Right forelimb (tissue), 1 donor: ENCODE measurements at places on chromosomes 13 and 19.

DNA sequence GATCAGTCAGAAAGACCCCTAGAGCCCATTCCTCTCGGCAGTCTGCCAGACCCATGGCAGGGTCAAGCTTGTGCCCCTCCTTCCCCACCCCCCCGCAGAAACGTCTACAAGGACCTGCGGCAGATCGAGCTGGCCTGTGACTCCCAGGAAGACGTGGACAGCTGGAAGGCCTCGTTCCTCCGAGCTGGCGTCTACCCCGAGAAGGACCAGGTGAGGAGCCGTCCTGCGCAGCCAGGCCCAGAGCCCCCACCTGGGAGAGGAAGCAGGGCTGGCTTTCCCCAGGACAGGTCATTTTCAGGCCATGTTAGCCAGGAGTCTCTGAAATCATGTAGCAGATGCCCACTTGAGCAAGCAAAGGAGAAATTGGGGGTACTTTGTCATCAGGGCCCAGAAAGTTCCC is 12.3 kb downstream of the TMED1 start:
- DNase-seq = no peak

DNA sequence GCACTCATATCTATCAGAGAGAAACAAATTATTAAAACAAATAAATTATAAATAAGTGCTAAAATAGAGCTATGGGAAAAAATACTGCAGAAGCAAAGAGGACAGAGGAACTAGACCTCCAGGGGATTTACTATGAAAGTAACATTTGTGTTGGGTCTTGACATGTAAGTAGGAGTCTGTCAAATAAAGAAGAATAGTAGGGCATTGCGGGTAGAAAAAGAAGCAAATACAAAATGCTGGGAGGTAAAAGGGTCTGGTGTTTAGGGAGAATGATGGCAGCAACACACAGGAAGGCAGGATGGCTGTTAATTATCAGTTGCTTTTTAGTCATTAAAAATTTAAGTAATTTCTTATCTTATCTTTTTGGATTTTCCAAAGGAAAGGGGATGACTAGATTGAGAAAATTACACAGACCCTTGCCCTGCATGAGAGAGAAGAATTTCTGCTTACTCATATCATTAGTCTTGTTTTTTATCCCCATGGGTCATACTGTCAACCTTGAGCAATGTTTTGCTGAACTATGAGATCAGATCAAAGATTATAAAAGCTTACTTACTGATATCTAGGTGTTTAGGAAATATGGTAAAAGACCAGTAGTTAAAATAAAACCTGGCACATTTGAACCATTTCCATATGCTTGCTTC is 472.7 kb downstream of the DIAPH3 start:
- no peak for DNase-seq

GRCh38 chr19:2274931-2275535 is 6.9 kb downstream of the PEAK3 start:
- no peak for DNase-seq

- DNase-seq = no peak
Measured at GRCh38 chr13:73945382-73945781, 188.8 kb downstream of the KLF12 start.

DNA sequence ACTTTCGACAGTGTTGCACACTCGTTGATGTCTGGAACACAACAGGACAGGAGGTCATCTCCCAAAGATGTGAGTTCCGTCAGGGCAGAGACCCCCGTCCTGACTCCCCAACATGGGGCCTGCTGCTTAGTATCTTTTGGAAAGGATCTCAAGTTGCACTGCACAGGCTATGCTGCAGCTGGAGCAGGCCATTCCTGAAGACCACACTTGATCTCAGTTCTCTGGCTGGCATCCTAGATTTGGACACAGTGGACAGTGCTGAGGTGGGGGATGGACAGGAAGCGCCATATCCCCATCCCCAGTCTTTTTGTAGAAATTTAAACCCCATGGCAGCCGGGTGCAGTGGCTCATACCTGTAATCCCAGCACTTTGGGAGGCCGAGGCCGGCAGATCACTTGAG is 5.9 kb downstream of the ADGRE2 start:
- DNase-seq = no peak
